NCI-H510A (cell line): ENCODE measurements at places on chromosomes 12 and 14.

- no peak for DNase-seq
These were observed 41.1 kb downstream of the GRIP1 start for GRCh38 chr12:66637699-66638301.

- DNase-seq, result no peak
These were observed 80.5 kb upstream of the TBX3 start for GRCh38 chr12:114764510-114764909.

DNA sequence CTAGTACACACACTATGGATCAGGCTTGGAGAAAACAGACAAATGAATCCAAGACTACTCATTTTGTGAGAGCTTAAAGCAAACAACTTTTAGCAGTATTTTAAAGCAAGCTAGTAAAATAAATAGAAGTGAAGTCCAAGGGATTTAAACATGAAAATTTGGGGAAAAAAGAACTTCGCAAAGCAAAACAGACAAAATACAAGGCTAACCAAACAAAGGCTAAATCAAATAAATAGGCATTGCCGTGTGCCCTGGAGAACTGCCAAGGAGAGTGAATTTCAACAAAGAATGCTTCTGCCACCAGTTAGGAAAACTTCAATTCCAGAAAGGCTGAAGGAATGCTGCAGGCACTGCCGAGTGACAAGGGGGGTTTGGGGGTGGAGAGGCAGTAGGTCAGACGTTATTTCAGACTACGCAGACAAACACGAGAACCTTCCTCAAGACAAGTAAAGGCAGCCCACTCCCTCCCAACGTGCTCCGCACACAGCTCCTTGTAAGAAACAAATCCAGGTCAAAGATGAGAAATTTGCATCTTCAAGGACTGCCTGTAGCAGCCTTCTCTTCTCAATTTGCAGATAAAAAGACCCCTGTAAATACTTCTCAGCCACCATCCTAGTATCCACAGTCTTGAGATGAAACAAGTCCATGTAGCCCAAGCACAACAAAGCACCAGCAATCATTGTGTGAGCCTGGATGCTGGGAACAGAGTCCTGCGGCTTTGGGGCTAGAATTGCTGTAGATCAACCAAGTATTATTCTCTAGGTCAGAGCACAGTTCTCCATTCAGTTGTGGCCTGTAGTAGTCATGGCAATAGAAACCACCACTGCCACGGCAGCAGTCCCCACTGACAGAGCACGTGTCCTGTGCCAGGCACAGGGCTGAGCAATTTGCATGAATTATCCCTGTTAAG is 43.3 kb downstream of the EFCAB11 start:
- DNase-seq, result no peak

- no peak for DNase-seq
These were observed 583 bp downstream of the CPNE8 start for GRCh38 chr12:38904537-38905479.

GRCh38 chr12:62009445-62009844 is 250.8 kb upstream of the USP15 start:
- no peak for DNase-seq
